ENCODE measurements at places on chromosomes 1 and 21.

- no peak for DNase-seq
Observed at GRCh38 chr1:246099570-246099969, 407.5 kb downstream of the SMYD3 start.

DNA sequence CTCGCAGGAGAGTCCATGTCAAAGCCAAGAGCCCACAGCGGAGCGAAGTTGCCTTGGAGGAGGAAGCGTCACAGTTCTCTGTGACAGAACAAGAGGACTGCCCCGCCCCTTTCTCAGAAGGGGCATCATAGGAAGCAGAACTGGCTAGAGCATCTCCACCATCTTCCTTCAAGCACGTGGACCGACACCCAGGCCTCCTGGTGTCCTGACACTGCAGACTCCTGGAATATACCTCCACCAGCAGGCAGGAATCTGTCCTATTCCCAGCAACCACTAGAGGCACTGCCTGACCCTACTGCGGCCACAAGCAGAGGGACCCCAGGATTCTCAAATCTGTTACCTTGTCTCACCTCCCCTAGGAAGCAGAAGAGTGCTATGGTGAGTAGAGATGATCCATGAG lies 37.8 kb downstream of the GPA33 start:
- no peak for DNase-seq

DNA sequence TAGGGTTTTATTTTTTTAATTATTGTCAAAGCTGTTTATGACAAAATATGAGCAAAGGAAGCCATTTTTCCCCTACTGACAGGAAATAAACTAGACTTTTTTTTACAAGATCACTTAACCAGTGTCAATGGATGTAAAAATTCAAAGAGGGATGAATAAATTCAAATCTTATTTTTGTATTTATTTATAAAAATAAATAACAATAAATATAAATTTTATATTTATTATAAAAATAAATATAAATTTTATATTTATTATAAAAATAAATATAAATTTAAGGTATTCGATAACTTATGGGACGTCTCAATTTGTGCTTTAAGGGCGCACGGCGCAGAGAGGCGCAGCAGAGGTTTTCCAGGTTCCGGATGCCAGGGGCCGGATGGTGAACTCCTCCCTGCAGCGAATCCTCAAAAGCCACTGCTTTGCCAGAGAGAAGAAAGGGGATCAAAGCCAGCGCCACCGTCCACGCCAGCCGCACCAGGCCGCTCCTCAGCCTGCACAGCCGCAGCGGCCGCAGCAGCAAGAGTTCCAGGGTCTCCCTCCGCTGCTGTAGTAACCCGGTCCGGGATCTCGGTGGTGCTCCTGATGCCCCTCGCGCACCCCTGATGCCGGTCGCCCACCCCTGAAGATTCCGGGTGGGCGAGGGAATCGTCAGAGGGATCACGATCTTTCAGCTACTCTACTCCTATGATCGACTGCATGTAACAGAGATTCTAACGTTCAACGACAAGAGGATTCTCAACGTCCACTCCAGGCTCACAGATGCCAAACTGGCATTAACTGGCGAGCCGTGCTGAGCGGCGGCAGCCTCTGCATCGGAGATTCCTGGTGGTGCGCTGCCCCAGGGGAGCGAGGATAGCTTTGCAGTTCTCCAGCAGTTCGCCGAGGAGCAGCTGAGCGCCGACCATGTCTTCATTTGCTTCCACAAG lies 28.5 kb upstream of the RLF start:
- DNase-seq, result no peak

DNA sequence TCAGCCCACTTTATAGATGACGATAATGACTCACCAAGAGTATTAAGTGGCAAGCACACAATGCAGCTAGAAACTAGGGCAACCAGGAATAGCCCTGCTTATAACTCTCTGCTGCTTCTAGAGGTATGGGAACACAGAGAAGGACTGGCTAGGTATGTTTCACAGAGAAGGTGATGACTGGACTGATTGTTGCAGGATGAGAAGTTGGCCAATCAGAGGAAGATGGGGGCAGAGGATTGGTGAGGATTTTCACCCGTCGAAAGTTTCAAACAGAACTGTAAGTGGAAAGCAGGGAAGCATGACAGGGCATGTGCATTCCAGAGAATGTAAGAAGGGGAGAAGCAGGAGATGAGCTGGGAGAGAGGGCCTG lies 222.4 kb upstream of the JUN start:
- no peak for DNase-seq

DNA sequence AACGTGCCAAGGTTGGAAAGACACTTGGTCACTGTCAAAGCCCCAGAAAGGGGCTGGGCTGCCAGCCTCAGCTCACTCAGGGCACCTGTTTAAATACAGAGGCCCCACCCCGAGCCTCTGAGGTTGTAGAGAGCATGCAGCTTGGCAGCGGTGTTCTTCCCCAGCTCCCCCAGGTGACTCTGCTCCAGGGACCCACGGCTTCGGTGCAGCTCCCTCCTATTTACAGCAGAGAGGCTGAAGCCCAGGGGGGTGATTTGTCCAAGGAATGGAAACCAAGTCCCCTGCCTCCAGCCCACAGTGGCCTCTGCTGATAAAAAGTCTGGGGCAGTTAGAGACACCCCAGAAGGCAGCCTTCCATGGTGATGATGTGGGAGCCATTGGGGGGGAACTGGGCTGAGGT lies 9.1 kb upstream of the C1QA start:
- no peak for DNase-seq

DNA sequence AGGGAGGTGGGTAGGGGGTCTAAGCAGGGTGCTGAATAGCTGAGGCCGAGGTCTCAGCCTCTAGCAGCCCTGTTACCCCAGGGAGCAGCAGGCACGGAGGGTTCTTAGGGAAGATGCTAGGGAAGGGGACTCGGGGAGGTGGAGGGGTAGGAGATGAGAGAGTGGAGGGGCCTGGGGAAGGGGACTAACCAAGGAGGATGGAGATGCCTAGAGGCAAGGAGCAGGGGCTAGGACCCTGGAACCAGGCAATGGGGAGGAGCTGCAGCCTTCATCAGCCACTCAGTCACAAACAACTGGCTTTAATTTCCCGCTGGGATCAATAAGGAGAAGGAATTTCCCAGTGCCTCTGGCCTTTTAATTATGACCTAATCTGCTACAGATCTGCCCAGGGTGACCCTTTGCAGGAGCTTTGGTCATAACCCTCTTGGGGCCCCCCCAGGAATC lies 2.9 kb upstream of the CRABP2 start:
- no peak for DNase-seq

DNA sequence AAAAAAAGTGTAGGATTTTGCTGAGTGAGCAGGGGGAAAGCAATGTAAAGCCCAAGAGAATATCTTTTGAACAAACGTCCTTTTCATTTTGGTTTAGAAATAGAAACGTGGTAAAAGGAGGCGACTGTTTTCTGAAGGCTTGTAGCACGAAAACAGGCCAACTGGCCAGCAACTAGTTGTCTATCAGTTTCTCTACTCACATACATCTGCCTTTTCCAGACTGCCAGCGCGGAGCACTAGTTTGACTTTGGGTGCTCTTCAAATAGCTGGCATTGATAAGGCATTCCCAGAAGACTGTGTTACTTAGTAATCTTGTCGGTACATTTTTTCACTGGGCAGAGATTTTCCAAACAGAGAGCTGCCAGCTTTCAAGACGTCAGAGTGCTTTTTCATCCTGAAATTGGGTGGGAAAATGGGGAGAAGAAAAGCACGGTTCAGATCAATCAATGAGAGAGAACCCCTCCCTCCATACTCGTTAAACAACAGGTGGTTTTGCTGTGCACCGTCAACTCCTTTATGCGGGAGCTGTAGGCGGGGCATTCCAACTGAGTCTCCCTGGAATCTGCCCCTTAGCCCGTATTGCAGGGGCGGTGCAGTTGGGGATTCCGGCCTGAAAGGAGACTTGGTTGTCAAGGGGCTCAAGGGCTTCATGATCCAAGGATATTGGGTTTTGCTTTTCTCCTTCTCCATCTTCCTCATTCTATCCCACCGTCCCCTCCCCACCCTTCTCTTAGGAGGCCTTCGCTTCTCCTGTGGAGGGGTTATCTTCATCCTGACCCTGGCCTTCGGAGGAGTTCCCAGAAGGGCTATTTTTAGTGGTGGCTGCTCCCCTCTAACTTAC lies 884 bp upstream of the LRRC8C start:
- DNase-seq, result no peak
